ENCODE measurements at places on chromosomes 2 and 18.
A peak's percentile ranks its signal among the peaks of the same experiment; 100 is the strongest.

DNA sequence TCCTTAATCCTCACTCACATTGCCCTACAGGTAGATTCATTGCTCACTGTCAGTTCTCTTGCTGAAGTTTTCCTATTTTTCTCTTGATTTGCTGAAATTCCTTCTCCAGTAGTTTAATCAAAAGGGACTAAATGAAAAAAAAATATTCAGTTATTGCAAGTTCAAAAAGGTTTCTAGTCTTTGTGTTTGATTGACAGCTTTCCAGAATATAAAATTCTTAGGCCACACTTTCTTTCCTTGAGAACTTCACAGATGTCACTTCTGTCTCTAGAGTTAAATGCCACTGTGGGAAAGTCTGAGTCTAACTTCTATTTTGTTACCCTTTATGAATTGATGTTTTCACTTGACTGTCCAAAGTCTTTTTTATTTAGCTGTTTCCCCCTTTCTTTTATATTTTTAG lies 25.7 kb downstream of the RRM2 start:
- H3K4me1 ChIP-seq, result peaks cover 12% of the 10 kb centered on the region
- H3K36me3 ChIP-seq, result peaks cover 4% of the 10 kb centered on the region
- H3K27me3 ChIP-seq, result no peaks in the 10 kb centered on the region
- H3K4me3 ChIP-seq, result no peak overlapping the region

DNA sequence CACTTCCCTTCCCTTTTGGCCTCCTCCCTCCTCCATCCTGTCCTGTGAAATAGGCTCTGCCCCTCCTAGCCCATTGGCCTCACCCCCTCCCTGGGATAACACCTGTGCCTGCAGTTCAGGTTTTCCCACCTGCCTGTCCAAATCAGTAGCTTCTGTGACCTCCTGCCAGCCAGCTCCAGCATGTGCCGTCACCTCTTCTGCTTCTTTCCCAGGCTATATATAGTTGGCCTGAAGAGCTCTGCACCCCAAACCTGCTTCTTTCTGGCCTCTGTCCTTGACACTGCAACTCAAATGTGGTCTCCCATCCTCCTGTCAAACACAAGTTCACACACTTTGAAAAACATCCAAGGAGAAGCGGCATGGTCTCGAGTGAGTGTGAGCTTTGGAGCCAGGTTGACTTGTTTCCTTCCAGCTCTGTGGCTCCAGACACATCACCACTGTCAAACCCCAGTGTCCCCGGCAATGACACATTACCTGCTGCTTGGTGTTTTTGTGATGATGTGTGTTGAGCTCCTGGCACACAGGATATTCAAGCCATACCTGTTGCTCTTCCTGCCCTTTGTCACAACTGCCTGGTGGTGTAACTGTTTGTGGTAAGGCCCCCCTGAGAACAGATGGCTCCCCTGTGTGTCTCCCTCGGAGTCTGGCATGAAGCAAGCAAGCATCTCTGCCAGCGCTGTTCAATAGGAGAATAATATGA lies 143.6 kb upstream of the DAPL1 start:
- H3K27me3 ChIP-seq, result no peaks in the 10 kb centered on the region
- no peak overlapping the region for H3K4me3 ChIP-seq
- peaks cover 6% of the 10 kb centered on the region for H3K4me1 ChIP-seq
- no peak for DNase-seq
- H3K27ac ChIP-seq, result no peak overlapping the region

DNA sequence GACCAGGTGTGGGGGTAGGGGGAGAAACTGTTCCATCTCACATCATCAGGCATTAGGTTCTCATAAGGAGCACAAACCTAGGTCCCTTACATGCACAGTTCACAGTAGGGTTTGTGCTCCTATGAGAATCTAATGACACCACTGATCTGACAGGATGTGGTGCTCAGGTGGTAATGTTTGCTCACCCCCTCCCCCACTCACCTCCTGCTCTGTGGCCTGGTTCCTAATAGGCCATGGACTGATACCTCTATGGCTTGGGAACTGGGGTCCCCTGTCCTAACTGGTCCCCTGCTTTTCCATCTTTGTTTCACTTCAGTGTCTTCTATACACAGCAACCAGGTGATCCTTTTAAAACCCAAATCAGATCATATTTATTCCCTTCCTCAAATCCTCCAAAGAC lies 267.8 kb downstream of the TNS1 start:
- peaks cover 46% of the 10 kb centered on the region for H3K27me3 ChIP-seq
- no peak overlapping the region for H3K4me3 ChIP-seq
- DNase-seq, result no peak
- H3K27ac ChIP-seq, result no peak overlapping the region

DNA sequence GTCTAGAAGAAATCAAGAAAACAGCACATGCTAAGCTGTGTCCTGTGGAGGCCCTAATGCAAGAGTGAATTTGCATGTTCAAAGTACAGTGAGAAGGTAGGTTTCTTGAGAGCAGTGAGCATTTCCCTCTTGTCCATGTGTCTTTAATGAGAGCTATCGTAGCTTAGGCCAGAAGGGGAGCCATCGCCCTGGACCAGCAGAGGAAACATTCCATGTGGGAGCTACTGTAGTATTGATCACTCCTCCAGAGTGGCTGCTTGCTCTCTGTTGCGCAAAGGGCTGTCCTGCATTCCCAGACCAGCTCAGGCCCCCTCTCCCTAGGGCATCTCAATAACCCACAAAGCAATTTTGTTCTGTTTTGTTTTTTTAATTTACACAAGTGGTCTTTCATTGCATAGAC lies 950.1 kb downstream of the CNTNAP5 start:
- no peaks in the 10 kb centered on the region for H3K36me3 ChIP-seq
- H3K4me3 ChIP-seq, result no peak overlapping the region
- H3K4me1 ChIP-seq, result no peaks in the 10 kb centered on the region
- no peak for DNase-seq

DNA sequence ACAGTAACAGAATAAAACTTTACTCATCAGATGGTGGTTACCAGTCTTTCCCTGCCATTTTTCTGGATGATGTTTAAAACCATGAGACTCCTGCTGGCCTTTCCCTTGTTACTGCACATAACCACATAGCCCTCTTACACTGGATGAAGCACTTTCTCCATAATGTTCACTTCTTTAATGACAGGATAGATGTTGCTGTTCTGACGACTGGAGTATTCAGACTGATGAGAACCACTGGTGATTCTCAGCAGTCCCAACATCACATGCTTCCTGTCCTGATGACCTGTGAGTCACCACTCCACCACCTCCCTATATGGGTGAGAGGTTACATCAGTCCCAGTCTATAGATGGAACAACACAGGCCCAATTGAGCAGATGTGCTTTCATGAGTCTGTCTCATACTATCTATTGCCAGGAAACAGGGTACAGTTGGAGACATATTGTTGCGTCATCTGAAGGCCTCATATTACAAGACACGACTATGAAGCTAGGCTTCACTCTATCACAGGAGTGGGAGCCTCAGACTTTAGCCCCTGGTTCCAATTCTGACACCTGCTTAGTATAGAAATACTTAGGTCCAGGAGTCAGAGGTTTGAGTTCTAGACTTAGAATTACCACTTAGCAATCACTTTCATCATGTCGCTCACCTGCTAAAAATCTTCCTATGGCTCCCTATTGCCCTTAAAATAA lies 145.7 kb upstream of the KLF7 start:
- H3K4me1 ChIP-seq, result no peaks in the 10 kb centered on the region
- no peak overlapping the region for H3K27ac ChIP-seq
- H3K4me3 ChIP-seq, result no peak overlapping the region
- H3K36me3 ChIP-seq, result no peaks in the 10 kb centered on the region

- H3K27me3 ChIP-seq, result peaks cover 14% of the 10 kb centered on the region
- no peak for DNase-seq
- no peaks in the 10 kb centered on the region for H3K36me3 ChIP-seq
- no peaks in the 10 kb centered on the region for H3K4me1 ChIP-seq
- no peak overlapping the region for H3K4me3 ChIP-seq
- no peak overlapping the region for H3K27ac ChIP-seq
Measured at GRCh38 chr2:156164091-156164720, 168.3 kb downstream of the NR4A2 start.

GRCh38 chr2:56107502-56108220 lies 76.1 kb upstream of the CCDC85A start:
- H3K27me3 ChIP-seq, result no peaks in the 10 kb centered on the region
- H3K4me3 ChIP-seq, result no peak overlapping the region

DNA sequence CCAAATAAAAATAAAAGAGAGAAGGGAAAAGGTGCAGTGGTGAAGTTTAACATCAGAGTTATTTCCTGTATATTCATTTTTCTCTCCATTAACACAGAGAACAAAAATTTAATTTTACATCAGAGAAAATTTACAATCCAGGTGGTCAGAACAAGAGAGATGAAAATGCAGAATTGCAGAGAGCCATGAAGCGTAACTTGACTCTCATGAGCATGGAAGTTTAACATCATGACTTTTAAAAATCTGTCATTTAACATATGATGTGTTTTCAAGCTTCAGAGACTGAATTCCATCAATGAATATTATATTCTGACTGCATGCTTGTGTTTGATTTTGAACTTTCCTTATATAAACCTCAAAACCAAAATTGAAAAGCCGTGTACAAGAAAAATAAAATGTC lies 79.3 kb upstream of the ZNF397 start:
- peaks cover 13% of the 10 kb centered on the region for H3K4me1 ChIP-seq
- H3K27me3 ChIP-seq, result peaks cover 26% of the 10 kb centered on the region
- H3K27ac ChIP-seq, result no peak overlapping the region
- H3K4me3 ChIP-seq, result no peak overlapping the region
- DNase-seq, result no peak

GRCh38 chr2:238975408-238975807 lies 127.5 kb downstream of the TWIST2 start:
- no peak overlapping the region for H3K27ac ChIP-seq
- DNase-seq, result no peak
- H3K4me3 ChIP-seq, result no peak overlapping the region
- no peaks in the 10 kb centered on the region for H3K36me3 ChIP-seq
- H3K27me3 ChIP-seq, result peaks cover 31% of the 10 kb centered on the region

DNA sequence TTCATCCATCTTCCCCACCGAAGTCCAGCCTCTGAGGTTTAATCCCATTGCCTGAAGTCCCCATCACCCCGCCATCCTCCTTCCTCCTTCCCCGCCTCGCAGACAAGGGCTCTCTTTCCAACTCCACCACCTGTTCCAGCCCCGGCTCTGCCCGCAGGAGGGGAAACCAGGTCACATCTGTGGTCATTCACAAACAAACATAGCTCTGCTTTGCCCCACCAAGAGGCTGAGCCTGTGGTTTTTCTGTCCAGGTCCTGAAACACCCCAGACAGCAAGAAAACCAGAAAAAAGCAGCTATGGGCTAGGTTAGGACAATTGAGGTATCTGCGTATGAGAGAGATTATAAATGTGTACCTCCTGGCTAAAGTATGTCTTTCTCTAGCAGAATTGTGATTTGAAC lies 144.7 kb downstream of the GLI2 start:
- no peaks in the 10 kb centered on the region for H3K4me1 ChIP-seq
- H3K27me3 ChIP-seq, result peaks cover 19% of the 10 kb centered on the region
- no peaks in the 10 kb centered on the region for H3K36me3 ChIP-seq
- no peak overlapping the region for H3K4me3 ChIP-seq

DNA sequence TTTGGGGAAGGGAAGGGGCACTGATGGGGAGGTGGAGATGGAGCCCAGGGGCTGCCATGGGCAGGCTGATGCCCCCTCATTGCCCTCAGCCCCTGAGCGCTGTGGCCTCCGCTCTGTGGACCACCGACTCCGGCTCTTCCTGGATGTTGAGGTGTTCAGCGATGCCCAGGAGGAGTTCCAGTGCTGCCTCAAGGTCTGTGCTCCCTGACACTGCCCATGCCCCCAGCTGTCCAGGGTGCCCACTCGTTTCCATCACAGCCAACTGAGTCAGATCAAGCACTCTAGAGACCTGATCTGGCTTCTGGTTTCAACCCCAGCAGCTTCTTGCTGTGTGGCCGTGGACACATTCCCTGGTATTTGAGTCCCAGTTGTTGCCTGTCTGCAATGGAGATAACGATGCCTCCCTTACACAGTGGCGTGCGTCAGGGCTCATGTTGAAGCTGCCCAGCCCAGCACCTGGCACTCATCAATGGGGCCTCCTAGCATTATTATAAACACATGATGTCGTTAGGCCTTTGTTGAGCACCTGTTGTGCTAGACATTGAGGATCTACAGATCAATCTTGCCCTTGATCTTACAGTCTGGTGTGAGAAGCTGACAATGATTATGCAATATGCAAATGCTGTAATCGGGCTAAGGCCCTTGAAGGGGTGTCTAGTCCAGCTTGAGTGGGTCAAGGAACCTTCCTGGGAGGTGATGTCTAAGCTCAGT lies 14.4 kb downstream of the STK11IP start:
- H3K27ac ChIP-seq, result peak overlapping the region; percentile 66
- H3K27me3 ChIP-seq, result no peaks in the 10 kb centered on the region
- H3K36me3 ChIP-seq, result peaks cover 27% of the 10 kb centered on the region
- peaks cover 12% of the 10 kb centered on the region for H3K4me1 ChIP-seq

DNA sequence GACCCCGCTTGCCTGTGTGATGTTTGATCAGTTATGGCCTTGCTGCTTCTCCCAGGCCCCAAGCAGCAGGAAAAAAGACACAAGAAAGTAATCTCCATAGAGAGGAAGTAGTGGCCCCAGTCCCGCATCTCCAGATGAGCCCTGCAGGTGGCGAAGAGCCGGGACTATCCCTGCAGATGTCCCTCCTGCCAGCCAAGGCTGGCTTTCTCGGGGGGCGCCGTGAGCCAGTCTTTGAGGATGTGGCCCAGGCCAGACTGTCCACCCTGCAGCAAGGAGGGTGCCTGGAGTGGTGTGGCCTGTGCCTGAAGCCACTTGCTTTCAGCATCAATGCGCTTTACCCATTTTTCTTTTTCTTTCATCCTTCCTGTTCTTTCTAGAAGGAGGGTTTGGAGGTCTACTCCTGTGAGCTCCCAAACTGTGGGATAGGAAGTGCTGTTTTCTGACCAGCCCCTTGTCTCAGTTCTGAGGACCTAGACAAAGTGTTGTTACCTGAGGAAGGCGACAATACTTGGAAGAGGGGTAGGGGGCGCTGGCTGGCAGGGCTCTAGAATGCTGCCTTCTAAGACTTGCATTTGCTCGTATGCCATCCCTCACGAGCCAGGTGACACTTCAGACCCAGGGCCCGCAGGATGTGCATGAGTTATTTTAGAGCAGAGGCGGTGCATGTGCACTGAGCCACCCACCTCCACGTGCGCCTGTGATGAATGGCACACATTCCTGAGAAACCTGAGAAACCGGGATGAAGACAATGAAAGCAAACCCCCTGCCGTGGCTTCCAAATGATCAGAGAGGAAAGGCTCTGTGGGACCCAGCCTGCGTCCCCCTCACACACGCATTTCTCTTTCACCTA lies 255.8 kb downstream of the FBXO15 start:
- H3K36me3 ChIP-seq, result no peaks in the 10 kb centered on the region
- no peak overlapping the region for H3K27ac ChIP-seq
- no peak overlapping the region for H3K4me3 ChIP-seq
- H3K27me3 ChIP-seq, result no peaks in the 10 kb centered on the region
- no peak for DNase-seq
- no peaks in the 10 kb centered on the region for H3K4me1 ChIP-seq

- no peak overlapping the region for H3K4me3 ChIP-seq
- peaks cover 11% of the 10 kb centered on the region for H3K4me1 ChIP-seq
- DNase-seq, result no peak
- no peak overlapping the region for H3K27ac ChIP-seq
- H3K36me3 ChIP-seq, result peaks cover 5% of the 10 kb centered on the region
- peaks cover 13% of the 10 kb centered on the region for H3K27me3 ChIP-seq
Measured at GRCh38 chr2:54332386-54332785, 76.4 kb upstream of the TSPYL6 start.
